ENCODE measurements at places on chromosomes 6 and 20. TPM values are rescaled to one million over a fixed set of nuclear protein-coding genes. Genes with fewer than 3 reads are reported as not detected.

Gene IL17A
- total RNA-seq, result not detected

Gene MPC1
- 10.0 TPM for total RNA-seq

Gene SRSF12
- 7.6 TPM for total RNA-seq

Gene AFDN
- 153 TPM for total RNA-seq

Gene NINL
- total RNA-seq, result 29.2 TPM

Gene SLC4A11
- total RNA-seq, result 29.4 TPM

Gene PAK5
- 0.20 TPM for total RNA-seq

Gene HSPA1L
- 1.6 TPM for total RNA-seq

Gene PRL
- not detected for total RNA-seq

Gene SLC22A23
- total RNA-seq, result 6.8 TPM

Gene PRKN
- 2.0 TPM for total RNA-seq

Gene ANKRD6
- 5.4 TPM for total RNA-seq

Gene BPIFB4
- not detected for total RNA-seq

Gene PNISR
- 134 TPM for total RNA-seq

Gene SLC13A3
- 17.5 TPM for total RNA-seq

Gene CPXM1
- total RNA-seq, result 69.0 TPM

Gene NKX2-4
- 0.15 TPM for total RNA-seq

Gene TCF21
- total RNA-seq, result not detected

Gene IL20RA
- total RNA-seq, result 0.74 TPM

Gene CST1
- 1.9 TPM for total RNA-seq

Gene COL11A2
- 2.0 TPM for total RNA-seq

Gene ADGRG6
- 2.5 TPM for total RNA-seq

Gene VSX1
- total RNA-seq, result not detected

Gene GPLD1
- 7.5 TPM for total RNA-seq

Gene APCDD1L
- 1.1 TPM for total RNA-seq

Gene C6orf15
- total RNA-seq, result not detected

Gene EGFL8
- total RNA-seq, result 27.2 TPM

Gene KIAA1755
- 0.18 TPM for total RNA-seq

Gene CGA
- total RNA-seq, result not detected

Gene UST
- total RNA-seq, result 14.4 TPM

Gene HTR1E
- not detected for total RNA-seq

Gene SLC17A3
- total RNA-seq, result not detected

Gene RPS21
- 1,715 TPM for total RNA-seq

Gene ARMH2
- not detected for total RNA-seq

Gene RFX6
- not detected for total RNA-seq

Gene SLC52A3
- 3.3 TPM for total RNA-seq

Gene BTNL2
- total RNA-seq, result not detected

Gene CD40
- 7.8 TPM for total RNA-seq

Gene USP49
- 18.7 TPM for total RNA-seq

Gene PRRT1
- total RNA-seq, result 1.8 TPM

Gene SIRPD
- not detected for total RNA-seq

Gene TMC2
- total RNA-seq, result not detected

Gene DEFB132
- total RNA-seq, result not detected

Gene STMND1
- not detected for total RNA-seq

Gene RPP21
- total RNA-seq, result 64.0 TPM

Gene LY6G6D
- total RNA-seq, result not detected

Gene HDGFL1
- total RNA-seq, result not detected

Gene CGAS
- total RNA-seq, result 1.7 TPM

Gene FOXQ1
- 0.15 TPM for total RNA-seq

Gene ZBTB12
- 31.0 TPM for total RNA-seq

Measured in H9 (cell line).